OCI-LY7 (cell line): ENCODE measurements at places on chromosomes 13 and 19.

- no peak for DNase-seq
Measured at GRCh38 chr13:30898678-30899241, 7.3 kb upstream of the MEDAG start.

- DNase-seq, result no peak
Measured at GRCh38 chr19:10363789-10364281, 16.5 kb downstream of the TYK2 start.

DNA sequence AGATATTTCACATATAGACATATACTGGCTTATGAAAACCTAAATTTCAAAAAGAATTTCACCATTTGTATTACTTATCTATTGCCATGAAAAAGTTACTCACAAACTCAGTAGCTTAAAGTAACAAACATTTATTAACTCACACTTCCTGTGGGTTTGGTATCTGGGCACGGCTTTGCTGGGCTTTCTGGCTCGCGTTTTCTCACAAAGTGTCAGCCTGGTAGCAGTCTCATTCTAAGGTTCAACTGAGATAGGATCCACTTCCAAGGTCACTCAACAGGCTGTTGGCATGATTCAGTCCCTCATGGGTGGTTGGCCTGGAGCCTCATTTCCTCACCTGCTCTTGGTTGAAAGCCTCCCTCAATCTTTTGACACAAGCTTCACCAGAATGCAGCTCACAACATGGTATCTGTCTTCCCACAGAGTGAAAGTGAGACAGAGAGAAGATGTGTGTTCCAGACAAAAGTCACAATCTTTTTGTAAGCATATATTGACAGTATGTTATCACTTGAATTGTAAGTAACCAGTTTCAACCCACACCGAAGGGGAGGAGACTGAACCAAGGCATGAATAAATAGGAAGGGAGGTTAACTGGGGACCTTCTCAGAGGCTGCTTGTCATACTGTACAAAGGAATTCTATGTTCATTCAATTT lies 1065.8 kb upstream of the SPRY2 start:
- no peak for DNase-seq

GRCh38 chr19:7874076-7874896 lies at the start of gene PRR36:
Gene PRR36, minus strand, starts transcription at chr19:7874390. Its CDS starts 701 bp downstream, at chr19:7873689.
- no peak for DNase-seq

DNA sequence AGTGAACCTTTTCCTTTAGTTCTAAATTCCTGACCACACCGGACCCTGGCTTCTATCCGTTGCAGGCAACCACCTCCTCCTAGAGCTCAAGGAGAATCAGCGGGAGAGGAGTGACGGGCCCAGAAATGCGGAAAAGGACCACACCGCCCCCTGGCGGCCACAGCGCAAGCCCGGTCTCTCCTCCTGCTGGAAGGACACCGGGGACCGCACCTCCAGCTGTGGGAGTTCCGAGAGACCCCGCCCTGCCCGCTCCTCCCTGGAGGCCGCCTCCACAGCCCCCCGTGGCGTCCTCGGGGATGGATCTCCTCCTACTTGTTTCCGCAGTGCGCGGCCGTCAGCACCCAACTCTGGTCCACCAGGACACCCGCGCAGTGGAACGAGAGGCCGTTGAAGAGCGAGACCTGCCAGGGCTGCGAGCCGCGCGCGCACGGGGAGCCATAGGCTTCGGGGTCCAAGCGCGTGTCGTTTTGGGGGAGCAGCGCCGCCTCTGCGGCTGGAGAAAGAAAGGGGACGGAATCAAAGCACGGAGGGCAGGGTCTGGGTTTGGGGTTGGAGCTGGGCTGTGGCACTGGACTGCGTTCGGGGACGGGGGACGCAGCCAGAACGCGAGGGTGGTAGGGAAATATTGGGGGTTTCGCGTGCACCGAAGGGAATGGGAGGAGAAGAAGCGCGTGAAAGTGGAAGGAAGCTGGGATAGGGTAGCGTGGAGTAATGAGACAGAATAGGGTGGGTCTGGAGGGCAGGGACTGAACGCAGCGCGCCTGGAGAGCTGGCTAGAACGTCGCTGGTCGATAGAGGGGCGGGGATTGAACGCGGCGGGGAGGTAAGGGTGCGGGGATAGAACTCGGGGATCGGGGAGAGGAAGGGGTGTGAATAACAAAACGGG lies 2.5 kb downstream of the KLK10 start:
- DNase-seq, result peak; percentile 20

GRCh38 chr13:98909016-98909415 lies 68.8 kb downstream of the DOCK9 start:
- no peak for DNase-seq

- no peak for DNase-seq
Measured at GRCh38 chr13:62687732-62688131, 1272.1 kb upstream of the PCDH20 start.

DNA sequence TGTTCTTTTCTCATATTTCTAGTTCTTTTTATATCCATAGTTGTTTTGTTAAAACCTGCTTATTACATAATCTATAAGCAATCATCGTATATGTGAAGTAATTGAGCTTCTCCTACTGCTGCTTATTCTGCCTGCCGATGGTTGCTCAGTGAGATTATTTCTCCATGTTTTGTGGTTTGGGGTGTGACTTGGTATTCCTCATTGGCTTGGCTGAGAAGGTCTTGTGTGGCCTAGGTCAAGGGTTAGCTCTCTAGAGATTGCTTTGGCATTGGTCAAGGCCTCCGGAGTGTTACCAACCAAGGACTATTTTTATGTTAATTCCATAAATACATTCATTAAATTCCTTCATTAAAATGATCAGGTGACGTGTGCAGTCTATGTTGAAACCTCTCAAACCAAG lies 302.8 kb downstream of the MYO16 start:
- DNase-seq, result no peak

DNA sequence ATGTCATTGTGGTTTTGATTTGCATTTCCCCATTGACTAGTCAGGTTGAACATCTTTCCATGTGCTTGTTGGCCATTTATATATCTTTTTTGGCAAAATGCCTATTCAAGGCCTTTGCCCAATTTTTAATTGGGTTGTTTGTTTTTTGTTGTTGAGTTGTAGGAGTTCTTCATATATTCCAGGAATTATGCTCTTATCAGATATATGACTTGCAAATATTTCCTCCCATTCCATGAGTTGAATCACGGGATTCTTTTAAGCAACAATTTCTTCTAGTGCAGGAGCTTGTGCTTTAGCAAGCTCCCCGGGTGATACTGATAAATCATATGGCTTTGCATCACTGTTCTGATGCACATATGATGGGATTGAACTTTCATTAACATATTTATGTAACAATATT lies 47.0 kb upstream of the FLT1 start:
- DNase-seq, result no peak

GRCh38 chr13:47100214-47100853 lies 203.5 kb upstream of the HTR2A start:
- DNase-seq, result no peak

DNA sequence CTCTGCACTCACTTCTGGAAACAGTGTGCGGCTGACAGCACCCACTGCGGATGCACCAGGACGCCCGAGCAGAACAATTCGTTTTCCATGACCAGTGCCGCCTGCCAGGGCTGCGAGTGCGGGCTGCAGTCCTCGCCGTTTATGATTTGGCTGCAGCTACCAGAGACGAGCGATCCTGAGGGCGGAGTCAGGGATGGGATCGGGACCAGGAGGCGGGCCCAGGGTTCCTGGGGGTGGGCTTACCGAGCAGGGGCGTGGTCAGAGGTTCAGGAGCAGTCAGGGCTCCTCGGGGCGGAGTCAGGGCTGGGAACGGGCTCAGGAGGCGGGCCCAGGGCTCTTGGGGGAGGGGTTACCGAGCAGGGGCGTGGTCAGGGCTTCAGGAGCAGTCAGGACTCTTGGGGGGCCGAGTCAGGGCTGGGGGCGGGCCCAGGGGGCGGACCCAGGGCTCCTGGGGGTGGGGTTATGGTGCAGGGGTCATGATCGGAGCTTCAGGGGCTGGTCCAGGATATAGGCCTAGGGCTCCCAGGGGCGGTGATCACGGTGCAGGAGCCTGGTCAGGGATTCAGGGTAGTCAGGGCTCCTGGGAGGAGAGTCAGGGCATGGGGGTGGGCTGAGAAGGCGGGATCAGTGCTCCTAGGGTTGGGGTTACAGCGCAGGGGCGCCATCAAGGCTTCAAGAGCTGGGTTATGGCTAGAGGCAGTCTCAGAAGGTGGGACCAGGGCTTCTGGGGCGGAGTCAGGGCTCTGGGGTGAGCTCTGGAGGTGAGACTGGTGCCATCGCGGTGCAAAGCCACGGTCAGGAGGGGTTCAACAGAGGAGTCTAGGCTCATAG lies 1.7 kb downstream of the KLK4 start:
- peak; percentile 52 for DNase-seq

DNA sequence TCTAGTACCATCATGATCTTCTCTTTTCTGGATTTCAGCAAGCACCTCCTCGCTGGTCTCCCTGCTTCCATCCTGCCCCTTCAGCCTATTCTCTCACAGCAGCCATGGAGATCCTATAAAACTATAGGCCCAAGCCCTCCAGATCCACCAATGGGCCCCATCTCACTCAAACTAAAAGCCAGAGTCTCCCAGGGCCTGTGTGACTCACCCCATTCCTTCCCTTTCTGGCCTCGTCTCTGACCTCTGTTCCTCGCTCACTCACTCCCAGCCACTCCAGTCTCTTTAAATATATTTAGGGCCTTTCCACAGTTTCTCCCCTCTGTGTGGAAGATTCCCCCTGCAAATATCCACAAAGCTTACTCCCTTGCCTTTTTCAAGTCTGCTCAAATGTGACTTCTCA lies 89.7 kb downstream of the HSPH1 start:
- DNase-seq, result no peak

DNA sequence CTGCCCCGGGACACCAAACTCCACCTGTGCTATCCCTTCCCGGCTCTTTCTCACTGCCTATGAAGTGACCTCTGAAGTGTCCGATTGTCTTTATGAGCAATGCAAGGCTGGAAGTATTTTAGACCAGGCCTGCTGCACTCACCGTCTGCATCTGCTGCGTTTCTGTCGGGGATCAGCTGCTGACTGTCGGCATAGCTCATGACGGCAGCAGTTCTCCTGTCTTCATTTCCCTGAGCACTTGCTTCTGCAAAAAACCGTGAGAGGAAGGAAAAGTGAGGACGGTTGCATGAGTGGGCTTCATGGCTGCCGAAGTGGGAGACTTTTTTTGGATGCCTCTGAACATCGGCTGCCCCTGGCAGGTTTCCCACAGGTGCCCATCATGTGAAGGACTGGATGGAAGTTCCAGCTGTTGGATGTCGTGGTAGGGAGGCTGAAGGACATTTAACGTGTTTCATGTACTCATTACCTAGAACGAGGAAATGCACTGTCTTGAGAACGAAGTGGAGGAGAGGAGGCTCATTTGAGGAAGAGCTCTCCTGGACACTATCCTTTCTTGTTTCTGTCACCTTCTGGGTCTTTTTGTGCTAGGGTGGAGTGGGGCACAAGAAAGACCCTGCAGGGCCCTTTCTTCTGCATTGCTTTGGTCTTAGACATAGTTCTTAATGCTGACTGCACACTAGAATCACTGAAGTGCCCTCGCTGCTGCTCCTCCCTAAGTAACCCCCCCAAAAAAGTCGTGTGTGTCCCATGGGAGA lies 94.7 kb downstream of the RNASEH2B start:
- DNase-seq, result no peak

- no peak for DNase-seq
Measured at GRCh38 chr19:42053037-42053935, 16.7 kb downstream of the GRIK5 start.

- DNase-seq, result no peak
Measured at GRCh38 chr19:1261798-1262622, 7.1 kb upstream of the CIRBP start.

- DNase-seq, result no peak
Measured at GRCh38 chr19:6997679-6998445, 23.4 kb downstream of the MBD3L2B start.

- no peak for DNase-seq
Measured at GRCh38 chr13:95250961-95251360, 50.3 kb downstream of the ABCC4 start.

GRCh38 chr19:1672038-1672768 lies 19.8 kb upstream of the TCF3 start:
- peak; percentile 83 for DNase-seq

DNA sequence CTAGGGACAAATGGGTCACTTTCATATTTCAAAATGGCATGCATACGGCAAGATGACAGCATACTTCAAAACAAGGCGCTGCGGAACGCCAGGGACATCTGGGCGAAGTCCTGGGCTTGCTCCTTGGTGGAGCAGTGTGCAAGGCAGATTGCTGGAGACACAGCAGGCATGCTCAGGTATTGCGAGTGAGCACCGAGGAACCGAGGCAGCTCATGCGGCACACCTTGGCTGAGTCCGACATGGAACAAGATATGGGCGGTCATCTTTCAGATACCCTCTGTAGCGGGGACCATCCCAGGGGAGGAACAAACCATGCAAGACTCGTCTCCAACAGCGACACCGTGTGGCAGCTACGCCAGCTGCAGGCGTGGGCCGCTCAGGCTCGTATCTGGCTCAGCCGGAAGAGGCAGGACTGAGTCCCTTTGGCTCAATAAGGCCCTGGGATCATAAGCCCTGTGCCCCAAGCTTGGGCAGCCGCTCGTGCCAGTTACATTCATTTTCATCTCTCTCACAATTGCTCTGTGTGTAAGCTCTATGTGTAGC lies 112.4 kb downstream of the NUFIP1 start:
- DNase-seq, result no peak

DNA sequence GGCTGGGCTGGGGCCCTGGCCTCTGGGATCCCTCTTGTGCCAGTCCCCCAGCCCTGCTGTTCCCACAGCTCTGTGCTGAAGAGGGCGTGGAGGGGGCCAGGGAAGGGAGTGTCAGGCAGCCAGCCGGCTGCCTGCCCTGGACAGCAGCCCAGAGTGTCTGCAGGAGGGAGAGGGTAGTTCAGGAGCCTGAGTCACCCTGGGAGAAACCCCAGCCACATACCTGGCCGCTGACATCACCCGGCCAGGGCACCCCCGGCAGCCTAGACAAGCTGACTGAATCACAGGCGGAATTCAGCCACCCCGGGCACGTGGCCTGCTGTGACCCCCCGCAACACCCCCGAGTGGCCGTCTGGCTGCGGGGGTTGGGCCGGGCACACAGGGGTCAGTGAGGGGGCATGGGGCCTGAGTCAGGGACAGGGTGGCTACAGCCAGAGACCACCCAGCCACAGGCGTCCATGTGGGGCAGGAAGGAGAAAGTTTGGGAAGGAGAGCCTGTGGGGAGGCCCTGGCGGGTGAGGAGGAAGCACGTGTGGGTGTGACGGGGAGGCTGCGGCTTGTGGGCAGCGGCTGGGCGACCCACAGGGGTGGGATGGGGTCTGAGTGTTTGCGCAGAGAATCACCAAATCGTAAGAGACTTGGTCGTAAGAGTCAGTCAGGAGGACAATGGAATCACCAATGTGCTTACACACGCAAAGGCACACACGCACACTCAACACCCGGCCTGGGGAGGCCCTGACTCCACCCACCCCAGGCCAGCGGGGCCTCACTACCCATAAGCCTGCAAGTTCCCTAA lies 11.9 kb upstream of the FOSB start:
- DNase-seq, result no peak

DNA sequence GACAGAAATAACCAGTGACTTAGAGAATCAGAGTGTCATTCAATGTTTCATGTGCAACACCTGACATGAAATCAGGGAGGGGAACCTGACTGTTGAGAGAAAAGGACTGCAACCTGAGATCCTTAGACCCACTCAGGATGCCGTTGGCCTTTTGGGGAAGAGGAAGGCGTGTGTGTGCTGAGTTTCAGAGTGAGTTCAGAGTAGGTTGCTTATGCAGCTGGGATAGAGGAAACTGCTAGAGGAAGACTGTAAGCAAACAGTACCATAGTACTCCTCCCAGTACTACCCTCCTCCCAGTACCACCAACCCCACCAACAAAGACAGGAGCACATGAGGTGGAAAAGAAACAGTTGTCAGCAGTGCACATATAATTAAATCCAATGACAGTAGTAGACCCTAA lies 63.7 kb downstream of the KL start:
- peak; percentile 3 for DNase-seq
